NCI-H1048 (cell line): ENCODE measurements at places on chromosomes 6 and 20.

- DNase-seq: no peak
Measured at GRCh38 chr20:5991623-5992441, 41.4 kb downstream of the MCM8 start.

GRCh38 chr20:60007464-60007863 lies 49.2 kb downstream of the CDH26 start:
- DNase-seq: no peak

GRCh38 chr6:106249658-106250057 lies 75.9 kb downstream of the ATG5 start:
- no peak for DNase-seq

- no peak for DNase-seq
Measured at GRCh38 chr20:40646361-40646760, 42.7 kb downstream of the MAFB start.

DNA sequence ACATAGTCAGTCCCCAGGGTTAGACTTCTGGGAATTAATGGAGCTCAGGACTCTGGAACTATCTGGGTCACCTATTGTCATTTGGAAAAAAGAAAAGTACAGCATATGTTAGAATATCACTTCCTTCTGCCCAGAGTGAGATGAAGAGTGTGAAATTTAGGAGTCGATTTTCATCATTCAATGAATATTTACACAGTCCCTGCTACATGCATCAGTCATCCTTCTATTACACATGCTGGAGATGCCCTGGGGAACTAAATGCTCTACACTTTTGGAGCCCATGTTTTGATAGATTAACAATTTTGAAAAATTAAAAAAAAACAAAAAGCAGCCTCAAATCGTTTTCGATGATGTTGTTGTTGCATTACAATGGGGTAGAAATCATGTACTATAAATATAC lies 315.4 kb downstream of the ALDH8A1 start:
- no peak for DNase-seq

GRCh38 chr6:26172608-26172968 lies 85.4 kb downstream of the HFE start:
- DNase-seq: no peak

DNA sequence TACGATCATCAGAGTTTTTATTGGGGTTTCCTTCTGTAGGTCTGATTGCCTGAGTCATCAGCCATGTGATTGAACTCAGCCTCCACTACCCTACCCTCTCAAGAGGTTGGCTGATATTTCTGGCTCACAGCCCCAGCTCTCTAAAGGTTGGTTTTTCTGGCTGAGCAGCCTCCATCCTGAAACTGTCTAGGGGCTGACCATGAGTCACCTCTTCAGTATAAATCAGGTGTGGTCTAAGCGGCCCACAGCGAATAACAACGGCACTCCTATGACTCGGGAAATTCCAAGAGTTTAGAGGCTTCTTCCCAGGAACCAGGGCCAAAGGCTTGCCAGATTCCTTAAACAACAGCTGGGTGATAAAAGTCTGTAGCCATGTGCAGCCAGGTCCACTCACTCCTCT lies 115.5 kb downstream of the SOD2 start:
- no peak for DNase-seq

DNA sequence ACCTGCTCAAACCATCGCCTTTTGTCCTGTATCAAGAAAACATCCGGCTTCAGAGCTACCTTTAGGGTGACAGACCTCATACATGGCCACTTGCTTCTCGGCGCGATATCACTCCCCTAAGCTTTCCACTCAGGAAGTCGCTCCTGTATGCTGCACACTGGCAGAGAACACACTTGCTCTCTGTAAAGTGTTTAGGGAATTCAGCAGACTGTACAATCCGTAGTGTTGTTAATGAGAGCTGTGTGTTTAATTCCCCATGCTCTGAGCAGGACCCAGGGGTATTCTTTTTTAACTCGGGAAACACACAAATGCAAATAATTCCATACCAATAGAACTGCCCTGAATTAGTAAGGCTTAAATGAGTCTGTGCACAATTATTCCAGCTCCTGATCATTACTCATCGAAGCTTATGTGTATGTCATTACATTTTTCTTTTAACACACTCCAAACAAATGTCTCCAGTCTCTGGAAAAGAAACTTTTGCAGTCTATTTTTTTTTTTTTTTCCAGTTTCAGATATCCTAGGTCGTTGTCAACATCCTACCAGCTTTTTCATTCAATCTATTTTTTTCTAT lies 338.7 kb upstream of the ARID1B start:
- DNase-seq: no peak

GRCh38 chr6:126143761-126144251 lies 157.5 kb downstream of the TRMT11 start:
- DNase-seq: no peak

DNA sequence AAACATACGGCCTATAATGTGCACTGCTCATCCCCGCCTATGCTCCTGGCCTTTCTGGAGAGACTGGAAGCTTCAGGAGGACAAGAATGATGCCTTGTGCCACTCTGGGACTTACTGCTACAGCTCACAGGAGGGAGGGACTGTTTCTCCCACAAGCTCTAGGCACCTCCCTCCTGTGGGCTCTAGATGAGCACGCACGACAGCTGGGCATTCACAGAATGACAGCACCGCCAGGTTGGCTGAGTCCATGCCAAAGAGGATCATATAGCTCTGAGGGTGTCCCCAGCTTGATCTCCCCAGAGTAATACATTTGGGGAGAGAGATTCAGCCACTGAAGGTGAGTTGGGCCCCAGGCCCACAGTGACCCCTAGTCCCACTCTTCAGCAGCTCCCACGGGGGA lies 10.1 kb upstream of the PGC start:
- DNase-seq: no peak

GRCh38 chr20:10994991-10995700 lies 321.3 kb upstream of the JAG1 start:
- DNase-seq: no peak

DNA sequence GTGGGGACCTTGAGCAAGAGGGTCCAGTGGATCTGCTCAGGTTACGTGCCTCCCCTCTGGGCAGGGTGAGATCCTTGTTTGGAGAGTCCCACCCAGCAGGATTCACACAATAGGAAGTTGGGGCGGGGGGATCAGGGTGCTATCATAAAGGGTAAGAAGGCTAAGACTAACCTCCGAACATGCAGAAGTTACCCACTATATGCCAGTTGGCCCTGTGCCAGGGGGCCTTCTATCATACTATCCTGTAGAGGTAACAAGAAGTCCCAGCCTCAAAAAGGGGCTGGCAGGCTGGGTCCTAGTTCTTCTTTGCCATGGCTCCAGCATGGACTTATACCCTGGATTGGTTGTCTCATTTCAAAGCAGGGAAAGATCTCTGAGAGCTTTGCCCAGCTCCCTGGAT lies 94.1 kb downstream of the CDH26 start:
- no peak for DNase-seq

GRCh38 chr20:57390604-57391438 lies at the start of gene RBM38:
TSS of gene RBM38 (plus strand) at chr20:57391396. CDS start at chr20:57391582, 186 bp downstream.
- peak; percentile 62 for DNase-seq

DNA sequence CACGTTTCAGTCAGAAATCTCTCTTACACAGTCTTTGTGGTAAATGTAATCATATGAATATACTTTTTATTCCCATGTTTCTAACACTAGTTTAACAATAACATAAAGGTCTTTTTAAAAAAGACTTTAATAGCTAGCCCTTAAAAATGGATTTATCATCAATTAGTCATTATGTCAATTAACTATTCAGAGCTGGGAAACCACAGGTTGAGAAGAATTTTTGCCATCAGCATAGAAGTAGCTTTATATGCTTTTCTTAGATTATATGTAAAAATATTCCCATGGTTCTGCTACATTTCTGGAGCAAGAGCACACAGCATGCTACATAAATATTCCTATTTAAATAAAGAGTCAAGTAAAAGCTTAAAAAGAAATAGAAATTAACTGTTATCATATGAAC lies 35.5 kb downstream of the ASCC3 start:
- no peak for DNase-seq

- DNase-seq: no peak
Measured at GRCh38 chr20:25018841-25019240, 26.3 kb upstream of the APMAP start.

- no peak for DNase-seq
Measured at GRCh38 chr20:51108638-51109363, 85.9 kb upstream of the KCNG1 start.

GRCh38 chr6:90468859-90469258 lies 118.0 kb downstream of the MAP3K7 start:
- no peak for DNase-seq

- DNase-seq: no peak
Measured at GRCh38 chr6:150606168-150606591, 6.5 kb downstream of the PLEKHG1 start.

DNA sequence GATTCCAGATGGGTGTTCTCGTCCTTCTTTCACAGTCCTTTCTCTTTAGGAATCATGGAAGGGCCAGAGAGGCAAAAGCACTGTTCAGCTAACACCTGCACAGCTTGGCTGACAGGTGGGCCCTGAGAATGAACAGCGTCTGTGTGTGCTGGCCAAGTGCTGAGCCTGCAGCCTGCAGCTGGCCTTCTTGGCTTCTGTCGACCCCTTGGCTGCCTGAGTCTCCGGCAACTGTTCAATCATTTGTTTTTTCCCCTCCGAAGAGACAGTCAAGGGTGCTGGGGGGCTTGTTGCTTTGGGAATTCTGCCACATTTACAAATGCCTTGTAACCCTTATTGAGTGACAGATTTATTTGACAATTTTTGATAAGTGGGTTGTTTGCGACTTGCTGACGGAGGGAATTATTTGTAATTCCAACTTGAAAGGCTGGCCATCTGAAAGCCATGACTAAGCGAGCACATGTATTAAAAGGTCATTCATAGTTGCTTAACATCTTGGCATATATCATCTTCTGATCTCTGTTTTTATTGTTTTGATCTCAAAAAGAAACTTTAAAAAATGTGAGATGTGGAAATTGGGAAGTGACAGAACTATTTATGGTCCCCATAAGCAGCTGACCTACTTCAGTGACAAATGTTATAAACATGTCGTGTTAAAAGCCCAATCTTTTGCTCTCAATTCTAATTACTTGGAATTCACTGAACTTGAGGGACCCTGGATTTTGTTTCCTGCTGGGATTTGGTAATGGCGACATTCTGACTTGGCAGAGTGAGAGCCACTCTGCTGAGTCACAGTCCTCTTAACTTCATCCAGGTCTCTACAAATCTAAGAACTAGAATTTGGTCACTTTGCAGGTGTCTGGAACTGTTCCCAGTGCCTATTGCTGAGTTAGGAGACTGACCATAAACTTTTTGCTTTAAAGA lies 41.9 kb upstream of the FERMT1 start:
- no peak for DNase-seq

DNA sequence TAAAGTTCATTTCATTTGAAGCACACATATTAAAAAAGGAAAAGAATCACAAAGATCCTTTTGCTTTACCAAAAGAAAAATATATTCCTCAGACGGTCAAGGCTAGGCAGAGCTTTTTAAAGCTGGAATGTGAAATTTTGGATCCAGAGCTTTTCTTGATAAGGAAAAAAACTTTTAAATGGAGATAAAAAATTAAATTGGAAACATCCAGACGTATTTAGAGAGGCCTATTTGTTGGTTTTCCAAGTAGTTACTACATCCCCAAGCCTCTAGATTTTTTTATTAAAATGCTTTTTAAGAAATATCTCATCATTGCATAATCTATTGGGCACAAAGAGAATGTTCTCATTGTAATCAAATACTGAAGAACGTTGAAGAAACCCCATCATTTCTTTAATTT lies 385.7 kb upstream of the CITED2 start:
- no peak for DNase-seq

- DNase-seq: no peak
Measured at GRCh38 chr20:24441661-24442060, 27.8 kb upstream of the SYNDIG1 start.

DNA sequence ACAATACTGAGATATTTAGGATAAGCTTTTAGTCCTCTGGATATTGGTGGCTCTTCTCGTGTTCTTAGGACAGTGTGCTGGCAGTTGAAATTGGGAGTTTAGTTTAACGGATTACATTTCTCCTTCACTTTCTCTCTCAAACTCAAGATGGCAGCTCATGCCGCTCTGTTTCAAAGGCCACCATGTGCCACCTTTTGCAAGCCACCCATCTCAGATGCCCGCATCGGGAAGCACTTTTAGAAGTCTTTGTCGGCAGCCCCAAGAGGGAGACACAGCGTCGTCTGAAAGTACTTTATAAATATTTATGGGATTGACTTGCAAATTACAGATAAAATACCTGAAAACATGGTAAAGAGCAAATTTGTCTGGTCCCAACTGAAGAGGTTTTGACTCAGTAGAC lies 73.5 kb downstream of the DOK5 start:
- no peak for DNase-seq

GRCh38 chr6:88547768-88548167 lies 381.6 kb upstream of the CNR1 start:
- no peak for DNase-seq

GRCh38 chr6:157760589-157761330 lies 62.3 kb upstream of the SNX9 start:
- no peak for DNase-seq

GRCh38 chr20:36342331-36343120 lies 36.4 kb downstream of the DLGAP4 start:
- DNase-seq: no peak

DNA sequence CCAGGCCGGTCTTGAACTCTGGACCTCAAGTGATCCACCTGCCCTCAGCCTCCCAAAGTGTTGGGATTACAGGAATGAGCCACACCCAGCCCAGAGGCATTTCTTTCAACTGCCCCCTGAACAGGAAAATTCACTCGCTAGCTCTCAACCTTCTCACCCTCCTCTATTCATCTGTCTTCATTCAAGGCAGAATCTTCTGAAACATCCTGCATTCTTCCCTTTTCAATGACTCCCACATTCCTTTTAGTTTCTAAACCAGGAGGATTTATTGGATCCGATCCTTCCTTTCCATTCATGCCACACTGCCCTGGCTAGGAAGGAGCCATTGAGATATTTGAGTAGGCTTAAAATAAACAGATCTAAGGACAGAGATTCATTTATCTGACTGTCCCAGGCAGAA lies 52.9 kb downstream of the C6orf52 start:
- DNase-seq: no peak

- DNase-seq: no peak
Measured at GRCh38 chr6:40931931-40932330, 107.1 kb downstream of the UNC5CL start.

DNA sequence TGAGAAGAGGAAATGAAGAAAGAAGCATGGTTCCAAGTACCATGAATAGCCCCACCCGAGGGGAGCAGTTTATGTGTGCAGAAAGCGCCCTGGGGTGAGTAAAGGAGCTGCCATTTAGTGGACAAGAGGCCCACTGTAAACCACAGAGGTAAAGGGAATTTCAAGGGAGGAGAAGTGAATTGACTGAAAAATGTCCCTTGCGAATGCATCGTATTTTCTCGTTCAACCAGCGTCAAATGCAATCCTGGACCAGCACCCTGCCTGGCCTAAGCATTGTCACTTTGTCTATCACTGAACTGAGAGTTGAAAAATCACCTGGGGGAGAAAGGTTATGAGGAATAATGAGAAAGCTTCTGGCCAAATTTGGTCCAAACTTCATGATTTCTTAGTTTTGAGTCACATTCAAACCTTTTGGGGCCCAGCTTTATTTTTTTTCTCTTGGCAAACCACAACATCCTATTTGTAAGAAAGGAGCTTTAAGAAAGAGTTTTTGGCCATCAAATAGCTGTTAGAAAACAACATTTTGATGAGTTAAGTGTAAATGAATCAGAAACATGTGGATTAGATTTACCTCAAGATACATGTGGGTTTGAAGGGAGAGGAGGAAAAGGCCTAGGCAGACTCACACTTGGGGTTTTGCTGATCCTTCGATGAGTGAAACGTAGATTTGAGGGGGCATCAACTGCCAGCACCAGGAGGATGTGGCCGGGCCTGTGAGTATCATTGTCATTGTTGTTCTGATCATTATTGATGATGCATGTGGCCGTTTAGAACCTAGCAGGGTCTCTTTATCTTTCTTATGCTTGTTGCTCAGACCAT lies 214.0 kb downstream of the CLIC5 start:
- no peak for DNase-seq
